ENCODE measurements at places on chromosomes 13 and 19.

GRCh38 chr19:8515317-8515716, 1.4 kb upstream of the ZNF414 start:
- DNase-seq, result no peak

GRCh38 chr13:94153586-94153985, 325.9 kb downstream of the DCT start:
- DNase-seq, result no peak

GRCh38 chr13:31476753-31477152, 262.6 kb upstream of the RXFP2 start:
- no peak for DNase-seq

- no peak for DNase-seq
Observed at GRCh38 chr13:65653613-65654012, 1576.5 kb downstream of the PCDH9 start.

DNA sequence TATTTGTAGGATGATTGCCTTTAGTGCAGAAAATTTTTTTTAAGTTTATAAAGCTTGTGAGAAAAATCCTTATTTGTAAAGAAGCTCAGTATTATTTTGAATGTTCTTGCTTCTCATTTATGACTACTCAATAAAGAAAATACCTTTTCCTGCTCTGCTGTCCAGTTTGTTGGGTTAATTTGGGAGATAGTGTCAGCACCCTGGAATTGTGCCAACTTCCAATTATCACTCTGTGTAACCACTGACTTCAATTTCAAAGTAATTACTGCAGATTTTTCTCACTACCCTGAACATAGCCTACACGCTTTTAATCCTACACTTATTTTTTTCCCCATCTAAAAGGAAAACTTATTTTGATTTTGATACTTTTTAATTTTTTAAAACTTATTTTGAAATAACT, 93.1 kb downstream of the GGACT start:
- no peak for DNase-seq

GRCh38 chr13:27374650-27375049, 49.8 kb upstream of the GTF3A start:
- peak; percentile 75 for DNase-seq

GRCh38 chr13:33520468-33520839, 234.9 kb upstream of the STARD13 start:
- DNase-seq, result no peak

GRCh38 chr13:46321494-46322225, 65.4 kb downstream of the RUBCNL start:
- no peak for DNase-seq

- DNase-seq, result no peak
Observed at GRCh38 chr19:38185562-38185961, 38.5 kb downstream of the DPF1 start.

- peak; percentile 33 for DNase-seq
Observed at GRCh38 chr13:39284801-39285388, 246.6 kb downstream of the NHLRC3 start.

GRCh38 chr13:38582133-38582532, 104.7 kb upstream of the FREM2 start:
- DNase-seq, result no peak

GRCh38 chr13:97468331-97468730, 34.4 kb downstream of the RAP2A start:
- DNase-seq, result no peak

DNA sequence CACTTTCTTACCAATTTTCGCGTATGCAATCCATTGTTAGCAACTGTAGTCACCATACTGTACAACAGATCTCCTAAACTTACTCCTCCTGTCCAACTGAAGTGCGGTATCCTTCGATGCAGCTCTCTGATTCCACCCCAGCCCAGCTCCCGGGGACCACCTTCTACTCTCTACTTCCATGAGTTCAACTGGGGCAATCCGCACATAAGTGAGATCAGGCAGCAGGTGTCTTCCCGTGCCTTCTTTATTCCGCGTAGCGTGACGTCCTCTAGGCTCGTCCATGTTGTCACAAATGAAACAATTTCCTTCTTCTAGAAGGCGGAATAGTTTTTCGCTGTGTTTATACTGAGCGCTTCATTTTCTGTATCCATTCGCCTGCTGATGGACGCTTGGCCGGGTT, 8.4 kb downstream of the LILRB1 start:
- no peak for DNase-seq

GRCh38 chr19:39136225-39136940, 10.8 kb downstream of the PAK4 start:
- no peak for DNase-seq

DNA sequence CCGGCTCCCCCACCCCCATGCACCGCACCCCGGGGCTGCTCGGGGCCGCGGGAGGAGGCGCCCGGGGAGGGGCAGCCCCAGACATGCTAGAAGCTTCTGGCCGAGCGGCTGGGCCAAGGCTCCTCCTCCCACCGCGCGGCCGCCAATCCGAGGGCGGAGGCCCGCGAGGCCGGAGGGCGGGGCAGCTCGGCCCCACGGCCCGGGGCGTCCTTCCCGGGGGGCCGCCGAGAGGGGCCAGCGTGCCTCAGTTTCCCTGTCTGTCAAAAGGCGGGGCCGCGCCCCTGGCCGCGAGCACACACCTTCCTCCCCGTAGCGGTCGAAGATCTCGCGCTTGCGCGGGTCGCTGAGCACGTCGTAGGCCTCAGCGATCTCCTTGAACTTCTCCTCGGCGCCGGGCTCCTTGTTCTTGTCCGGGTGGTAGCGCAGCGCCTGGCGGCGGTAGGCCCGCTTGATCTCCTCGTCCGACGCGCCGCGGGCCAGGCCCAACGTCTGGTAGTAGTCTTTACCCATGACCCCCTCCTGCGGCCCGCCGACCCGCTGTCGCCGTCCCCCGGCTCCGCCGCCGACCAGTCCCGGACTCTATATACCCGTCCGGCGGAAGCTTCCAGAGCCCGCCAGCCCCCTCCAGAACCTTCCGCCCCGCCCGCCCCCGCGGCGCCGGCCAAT, at the start of gene DNAJB1:
TSS of gene DNAJB1 (minus strand) at position 558 of the 666 bp plus-strand sequence. CDS start at position 510, 48 bp downstream.
- DNase-seq, result peak; percentile 98

GRCh38 chr13:110410936-110411687, 104.0 kb downstream of the COL4A2 start:
- DNase-seq, result no peak

- DNase-seq, result no peak
Observed at GRCh38 chr13:42190529-42190928, 81.4 kb upstream of the AKAP11 start.

GRCh38 chr13:29129616-29130015, 309.5 kb downstream of the MTUS2 start:
- DNase-seq, result no peak

- peak; percentile 90 for DNase-seq
Observed at GRCh38 chr19:18274781-18275356, 617 bp upstream of the IQCN start.

DNA sequence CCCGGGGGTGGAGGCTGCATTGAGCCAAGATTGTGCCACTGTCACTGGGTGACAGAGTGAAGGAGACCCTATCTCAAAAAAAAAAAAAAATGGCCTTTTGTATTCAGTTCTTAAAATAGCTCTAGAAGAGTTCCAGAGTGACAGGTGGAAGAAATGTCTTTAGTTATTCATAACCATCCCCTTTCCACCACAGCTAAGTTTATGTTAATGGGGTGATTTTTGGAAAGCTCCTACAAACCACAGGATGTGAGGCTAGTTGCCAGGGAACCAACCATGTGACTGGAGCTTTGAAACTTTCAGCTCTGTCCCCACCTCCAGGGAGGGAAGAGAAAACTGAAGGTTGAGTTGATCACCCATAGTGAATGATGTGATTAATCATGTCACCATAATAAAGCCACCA, 6.9 kb downstream of the ZNF490 start:
- DNase-seq, result no peak

- no peak for DNase-seq
Observed at GRCh38 chr19:16191216-16191908, 6.2 kb downstream of the FAM32A start.

DNA sequence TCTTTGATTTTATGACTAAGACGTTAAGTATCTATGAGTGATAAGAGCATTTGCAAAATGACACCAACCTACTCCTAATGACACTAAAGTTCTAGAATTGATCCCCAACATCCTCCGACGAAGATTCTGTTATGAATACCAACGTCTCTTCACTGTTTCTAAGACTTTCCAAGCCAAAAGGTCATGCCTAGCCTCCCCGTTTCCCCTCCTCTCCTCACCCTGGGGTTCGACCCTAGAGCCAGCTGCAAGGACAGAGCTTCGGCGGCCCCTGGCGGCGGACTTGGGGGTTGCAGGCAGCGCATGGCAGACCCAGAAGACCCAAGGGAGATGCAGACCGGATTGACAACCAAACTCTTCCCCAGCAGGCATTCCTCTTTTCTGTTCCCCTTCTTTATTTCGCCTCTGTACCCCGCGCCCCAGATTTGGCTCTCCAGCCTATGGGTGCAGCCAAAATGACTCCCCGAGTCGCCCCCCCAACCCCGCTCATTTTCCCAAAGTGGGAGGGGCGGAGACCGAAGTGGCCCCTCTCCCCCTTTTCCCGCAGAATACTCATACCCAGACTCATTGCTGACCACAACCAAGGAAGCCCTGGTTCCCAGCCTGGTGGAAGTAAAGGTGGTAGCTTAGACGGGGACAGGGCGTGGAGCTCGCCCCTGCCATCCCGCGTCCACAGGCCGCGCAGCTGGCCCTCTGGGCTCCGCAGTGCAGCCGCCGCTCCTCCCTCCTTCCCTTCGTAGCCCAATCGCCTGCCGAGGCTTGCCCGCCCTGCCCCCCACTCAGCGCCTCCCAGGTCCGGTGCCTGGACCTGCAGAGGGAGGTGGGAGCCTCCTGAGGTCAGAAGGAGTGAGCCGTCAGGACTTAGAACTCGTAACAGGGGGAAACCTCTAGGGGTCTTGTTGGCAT, 4.1 kb upstream of the EML2 start:
- DNase-seq, result peak; percentile 89

DNA sequence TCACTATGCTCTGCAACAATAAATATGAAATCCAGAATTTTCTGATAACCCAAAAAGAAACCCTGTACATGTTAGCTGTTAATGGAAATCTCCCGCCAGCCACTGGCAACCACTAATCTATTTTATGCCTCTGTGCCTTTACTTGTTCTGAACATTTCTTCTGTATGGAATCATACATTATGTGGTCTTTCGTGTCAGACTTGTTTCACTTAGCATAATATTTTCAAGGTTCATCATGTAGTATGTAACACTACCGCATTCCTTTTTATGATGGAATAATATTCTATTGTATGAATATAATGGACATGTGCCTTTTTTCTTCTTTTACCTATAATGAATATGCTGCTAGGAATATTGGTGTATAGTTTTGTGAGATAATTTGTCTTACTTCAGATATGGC, 1123.3 kb downstream of the EFNB2 start:
- DNase-seq, result no peak

- DNase-seq, result no peak
Observed at GRCh38 chr13:33284031-33284430, 1.5 kb downstream of the STARD13 start.

- no peak for DNase-seq
Observed at GRCh38 chr19:29819986-29820385, 8.2 kb downstream of the CCNE1 start.

GRCh38 chr13:100089465-100090032, 656 bp downstream of the PCCA start:
- DNase-seq, result no peak
